ENCODE measurements at places on chromosomes 1 and 21. TPM values are rescaled to one million over a fixed set of nuclear protein-coding genes. Genes with fewer than 3 reads are reported as not detected.

- DNase-seq, result no peak
Observed at GRCh38 chr1:7177438-7178146, 392.3 kb downstream of the CAMTA1 start.

GRCh38 chr1:59298026-59298583 lies 1.2 kb downstream of the FGGY start:
- no peak for DNase-seq

- no peak for DNase-seq
Observed at GRCh38 chr1:212727386-212728181, 27.9 kb upstream of the BATF3 start.

GRCh38 chr1:201946224-201946908 lies at the start of gene LMOD1:
TSS of gene LMOD1 (minus strand) at chr1:201946548. CDS start at chr1:201946340, 208 bp downstream.
- no peak for DNase-seq

- no peak for DNase-seq
Observed at GRCh38 chr1:34057347-34058130, 107.5 kb downstream of the CSMD2 start.

GRCh38 chr1:15941899-15942660 lies 33.8 kb downstream of the ZBTB17 start:
- no peak for DNase-seq

GRCh38 chr1:17893891-17894631 lies 138.9 kb downstream of the ACTL8 start:
- DNase-seq, result no peak

DNA sequence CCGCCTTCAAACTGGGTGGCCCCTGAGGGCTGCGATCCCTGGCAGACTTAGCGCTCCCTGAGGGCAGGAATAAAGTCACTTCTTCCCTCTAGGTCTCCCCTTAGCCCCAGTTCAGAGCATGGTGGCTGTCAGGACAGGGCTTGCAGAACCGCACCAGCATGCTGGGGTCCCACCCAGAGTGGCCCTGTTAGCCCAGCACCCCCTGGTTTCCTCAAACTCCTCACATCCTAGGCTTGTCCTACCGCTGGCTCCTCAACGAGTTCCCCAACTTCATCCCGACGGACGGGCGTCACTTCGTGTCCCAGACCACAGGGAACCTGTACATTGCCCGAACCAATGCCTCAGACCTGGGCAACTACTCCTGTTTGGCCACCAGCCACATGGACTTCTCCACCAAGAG lies 15.8 kb downstream of the CNTN2 start:
- no peak for DNase-seq

DNA sequence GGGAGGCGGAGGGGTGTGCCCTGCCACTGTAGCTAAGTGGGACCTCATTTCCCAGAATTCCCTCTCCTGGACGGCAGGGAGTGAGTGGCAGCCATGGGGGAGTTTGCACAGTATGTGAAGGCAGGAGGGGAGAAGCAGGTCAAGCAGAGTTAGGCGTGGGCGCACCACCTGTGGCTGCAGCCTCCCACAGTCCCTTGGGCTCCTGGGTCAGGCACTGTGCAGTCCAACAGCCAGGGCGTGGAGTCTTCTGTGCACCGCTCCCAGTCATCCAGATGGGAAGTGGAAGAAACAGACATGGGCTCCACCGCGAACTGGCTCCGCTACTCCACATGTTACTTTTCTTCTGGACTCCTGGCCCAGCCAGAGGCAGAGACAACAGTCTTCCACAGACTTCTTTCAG lies 85.4 kb upstream of the TIAM1 start:
- no peak for DNase-seq

- DNase-seq, result no peak
Observed at GRCh38 chr1:224707843-224708725, 92.0 kb downstream of the CNIH3 start.

- no peak for DNase-seq
Observed at GRCh38 chr1:24864370-24864777, 65.7 kb downstream of the RUNX3 start.

- DNase-seq, result no peak
Observed at GRCh38 chr1:220382994-220383393, 110.7 kb upstream of the RAB3GAP2 start.

GRCh38 chr1:117537291-117537920 lies 68.4 kb upstream of the TENT5C start:
- DNase-seq, result no peak

DNA sequence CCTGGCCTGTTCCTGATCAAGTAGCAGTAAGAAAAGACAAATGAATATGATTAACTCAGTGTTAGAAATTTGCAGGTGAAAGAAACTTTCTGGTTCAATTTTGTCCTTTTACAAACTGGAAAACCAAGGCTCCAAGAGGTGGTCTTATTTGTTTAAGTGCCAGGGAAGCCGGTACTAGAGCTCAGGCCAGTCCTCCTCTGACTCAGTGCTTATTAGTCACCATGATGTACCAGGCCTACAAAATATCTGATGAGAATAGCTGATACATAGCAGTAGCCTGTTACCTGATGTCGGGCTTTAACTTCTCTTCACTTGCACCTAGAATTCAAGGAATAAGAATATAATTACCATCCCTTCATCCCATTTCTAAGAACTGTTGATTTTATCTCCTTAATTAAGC lies 394.8 kb downstream of the LMX1A start:
- DNase-seq, result no peak

GRCh38 chr21:38303300-38303699 lies 46.5 kb downstream of the KCNJ15 start:
- no peak for DNase-seq

- no peak for DNase-seq
Observed at GRCh38 chr1:20487236-20487590, 1.2 kb upstream of the CAMK2N1 start.

GRCh38 chr1:232519186-232519585 lies 110.7 kb downstream of the SIPA1L2 start:
- no peak for DNase-seq

GRCh38 chr1:225908773-225909172 lies 15.3 kb downstream of the PYCR2 start:
- no peak for DNase-seq

GRCh38 chr1:11354893-11355553 lies 82.0 kb downstream of the UBIAD1 start:
- DNase-seq, result no peak

DNA sequence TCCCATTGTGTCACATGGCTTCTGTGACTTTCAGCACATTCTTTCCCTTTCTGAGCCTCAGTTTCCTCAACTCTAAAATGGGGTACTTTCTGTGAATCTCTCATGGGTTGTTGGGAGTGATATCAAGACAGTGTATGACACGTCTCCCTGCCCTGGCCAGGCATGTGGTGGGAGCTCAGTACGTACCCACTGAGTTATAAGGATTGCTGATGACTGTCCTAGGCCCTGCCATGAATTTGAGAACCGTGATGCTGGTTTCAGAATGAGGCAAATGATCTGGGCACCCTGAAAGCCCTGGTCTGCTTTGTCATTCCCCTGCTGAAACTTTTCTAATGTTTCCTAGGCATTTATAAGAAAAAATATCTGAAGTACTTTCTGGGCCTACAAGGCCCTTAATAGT lies 3.6 kb downstream of the ZNF362 start:
- no peak for DNase-seq

DNA sequence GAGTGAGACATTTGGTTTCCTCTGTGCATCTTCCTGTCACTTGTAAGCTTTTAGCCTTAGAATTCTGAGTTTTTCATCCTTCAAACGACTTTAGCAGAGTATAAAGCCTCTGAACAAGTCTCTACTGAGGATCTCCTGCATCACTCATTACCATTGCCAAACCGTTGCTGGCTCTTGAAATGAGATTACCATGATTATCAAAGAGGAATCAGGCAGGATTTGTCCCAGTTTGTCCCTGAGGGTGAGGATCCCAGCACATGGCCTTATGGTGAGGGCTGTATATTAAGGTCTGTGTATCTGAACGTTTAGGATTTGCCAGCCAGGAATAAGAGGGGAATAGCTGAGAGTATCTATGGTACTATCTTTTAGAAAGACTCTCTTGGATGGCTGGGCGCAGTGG lies 169.5 kb upstream of the L1TD1 start:
- no peak for DNase-seq

DNA sequence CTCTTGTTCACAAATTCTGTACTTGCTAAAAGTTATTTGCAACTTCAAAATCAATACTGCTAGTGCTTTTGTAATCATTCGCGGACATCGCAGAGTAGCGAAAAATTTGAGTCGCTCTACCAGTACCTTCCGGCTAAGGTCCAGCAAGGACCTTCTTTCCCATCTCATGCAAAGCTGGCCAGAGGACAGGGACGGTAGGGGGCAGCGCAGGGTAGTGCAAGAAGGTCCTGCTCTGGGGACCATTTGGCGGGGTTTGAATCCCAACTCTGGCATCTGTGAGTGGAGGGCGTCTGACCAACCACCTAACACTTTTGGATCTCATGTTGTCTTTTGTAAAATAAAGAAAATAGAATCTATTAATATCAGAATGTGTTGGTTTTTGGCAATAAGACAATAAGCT lies 258.3 kb downstream of the SPATA17 start:
- DNase-seq, result no peak

GRCh38 chr1:231159202-231159962 lies 2.5 kb upstream of the TRIM67 start:
- DNase-seq, result no peak

DNA sequence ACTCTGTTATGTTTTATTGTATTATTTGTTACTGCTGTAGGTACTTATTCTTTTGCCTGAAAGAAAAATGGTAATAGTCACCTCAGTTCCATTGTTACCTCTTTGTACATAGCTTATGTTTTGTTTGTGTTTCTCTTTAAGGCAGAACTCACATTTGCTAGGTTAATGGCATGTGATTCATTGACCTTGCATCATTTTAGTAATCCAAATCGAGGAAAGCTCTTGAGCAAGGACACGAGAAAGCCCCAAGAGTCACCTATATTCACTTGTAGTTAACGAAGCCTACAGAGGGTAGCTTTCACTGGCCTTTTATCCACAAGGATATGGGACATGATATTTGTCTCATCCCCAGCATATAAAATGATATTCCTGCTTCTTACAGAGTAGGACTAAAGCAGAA lies 1765.2 kb downstream of the NCAM2 start:
- DNase-seq, result no peak

DNA sequence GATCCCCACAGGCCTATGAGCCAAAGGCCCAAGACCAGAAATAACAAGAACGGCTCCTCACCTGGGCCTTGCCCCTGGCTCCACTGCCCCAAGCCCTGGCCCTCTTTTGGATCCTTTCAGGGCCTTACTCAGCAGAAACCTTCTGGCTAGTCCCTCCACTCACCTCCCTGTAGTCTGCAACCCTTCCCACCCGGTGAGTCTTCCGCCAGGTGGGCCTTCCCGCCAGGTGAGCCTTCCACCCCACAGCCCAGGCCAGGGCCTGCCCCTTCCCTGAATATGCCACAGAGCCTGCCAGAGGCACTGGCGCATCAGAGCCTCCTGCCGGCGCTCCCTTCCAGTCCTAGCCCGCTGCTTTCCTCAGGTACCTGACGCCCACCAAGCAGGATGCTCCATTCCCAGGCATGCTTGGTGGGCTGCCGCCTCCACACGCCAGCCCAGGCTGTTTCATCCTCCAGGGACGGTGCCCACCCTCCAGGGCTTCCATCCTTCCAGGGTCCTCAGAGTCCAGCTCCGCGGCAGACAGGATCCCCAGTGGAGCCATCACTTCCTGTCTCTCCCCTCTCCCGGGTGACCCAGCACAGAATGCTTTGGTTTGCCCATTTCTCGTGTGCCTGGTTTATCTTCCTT lies 20.9 kb downstream of the LHX4 start:
- no peak for DNase-seq

- DNase-seq, result no peak
Observed at GRCh38 chr1:206082831-206083695, 30.1 kb downstream of the RHEX start.

DNA sequence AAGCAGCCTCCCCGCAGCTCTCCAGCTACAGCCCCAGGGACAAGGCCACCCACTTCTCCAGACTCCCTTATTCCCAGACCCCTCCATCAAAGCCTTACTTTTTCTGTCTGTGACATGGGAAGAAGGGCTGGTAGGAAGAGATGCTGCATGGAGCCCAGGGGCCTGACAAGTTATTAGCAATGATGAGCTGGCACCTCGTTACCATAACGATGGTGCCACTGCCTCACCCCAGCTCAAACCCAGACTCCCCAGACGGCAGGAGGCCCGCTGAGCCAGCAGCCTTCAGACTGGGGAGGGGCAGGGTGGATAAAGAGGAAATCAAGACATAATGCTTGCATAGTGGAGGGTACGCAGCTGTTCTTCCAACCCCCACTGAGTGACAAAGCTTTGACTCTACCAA lies 3.3 kb downstream of the DLGAP3 start:
- DNase-seq, result no peak

- DNase-seq, result no peak
Observed at GRCh38 chr1:155309423-155310021, 856 bp downstream of the FDPS start.

DNA sequence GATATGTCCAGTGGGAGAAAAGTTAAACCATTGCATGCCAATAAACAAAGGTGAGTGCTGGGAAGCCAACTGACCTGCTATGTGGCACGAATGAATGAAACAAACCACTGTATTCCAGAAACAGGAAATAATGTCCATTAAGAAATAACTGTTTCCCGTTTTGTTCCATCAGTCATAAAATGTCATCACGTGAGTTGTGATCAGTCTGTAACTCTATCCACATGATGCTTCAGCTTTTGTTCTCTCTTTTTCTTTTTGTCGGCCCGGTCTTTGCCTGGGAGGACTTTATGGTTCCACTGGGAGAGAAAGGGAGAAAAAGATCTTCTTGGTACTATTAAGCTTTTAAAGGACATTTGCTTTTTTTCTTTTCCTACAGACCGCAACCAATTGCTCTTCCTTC lies 179.9 kb downstream of the TGFB2 start:
- no peak for DNase-seq

RAB25 gene
- 0.36 TPM for total RNA-seq

TFF1 gene
- not detected for total RNA-seq

HSF2BP gene
- total RNA-seq, result 0.78 TPM

LDLRAD1 gene
- total RNA-seq, result not detected

HES5 gene
- not detected for total RNA-seq

NBPF10 gene
- total RNA-seq, result 3.1 TPM

CACNA1S gene
- total RNA-seq, result not detected

ST6GALNAC5 gene
- not detected for total RNA-seq

C1orf87 gene
- not detected for total RNA-seq

SHISAL2A gene
- total RNA-seq, result 9.0 TPM

TTC22 gene
- 1.4 TPM for total RNA-seq

BLACAT1 gene
- 0.62 TPM for total RNA-seq

LMNA gene
- total RNA-seq, result 147 TPM

OR2M3 gene
- total RNA-seq, result not detected

DDX59 gene
- total RNA-seq, result 24.1 TPM

ARID4B gene
- total RNA-seq, result 65.7 TPM
